Stimulated activated CD8-positive, alpha-beta memory T cell treated with anti-CD3 and anti-CD28 coated beads, Interleukin-7, amount 100 ng/mL, for 1 hour (primary cell): ENCODE measurements at places on chromosomes 6 and 20.

GRCh38 chr20:4814696-4815252, 93.1 kb downstream of the PRND start:
- peak; percentile 44 for DNase-seq

GRCh38 chr6:13425943-13426931, 61.2 kb downstream of the GFOD1 start:
- DNase-seq: no peak

DNA sequence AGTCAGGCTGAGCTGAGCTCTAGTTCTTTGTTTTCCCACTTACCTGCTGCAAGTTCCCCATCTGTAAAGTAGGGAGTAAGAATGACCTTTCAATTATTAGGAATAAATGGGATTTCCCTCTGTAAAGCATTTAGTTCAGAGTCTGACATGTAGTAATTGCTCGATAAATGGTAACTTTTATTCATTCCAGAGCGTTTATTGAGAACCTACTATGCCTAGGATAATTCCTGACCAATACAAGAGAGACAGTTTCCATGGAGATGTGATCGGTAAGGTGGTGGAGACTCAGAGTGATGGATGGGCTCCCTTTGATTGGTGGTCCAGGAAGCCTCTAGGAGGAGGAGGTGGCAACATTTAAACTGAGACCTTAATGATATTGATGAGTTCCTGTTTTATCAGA, 5.6 kb downstream of the PLEKHG1 start:
- DNase-seq: no peak

DNA sequence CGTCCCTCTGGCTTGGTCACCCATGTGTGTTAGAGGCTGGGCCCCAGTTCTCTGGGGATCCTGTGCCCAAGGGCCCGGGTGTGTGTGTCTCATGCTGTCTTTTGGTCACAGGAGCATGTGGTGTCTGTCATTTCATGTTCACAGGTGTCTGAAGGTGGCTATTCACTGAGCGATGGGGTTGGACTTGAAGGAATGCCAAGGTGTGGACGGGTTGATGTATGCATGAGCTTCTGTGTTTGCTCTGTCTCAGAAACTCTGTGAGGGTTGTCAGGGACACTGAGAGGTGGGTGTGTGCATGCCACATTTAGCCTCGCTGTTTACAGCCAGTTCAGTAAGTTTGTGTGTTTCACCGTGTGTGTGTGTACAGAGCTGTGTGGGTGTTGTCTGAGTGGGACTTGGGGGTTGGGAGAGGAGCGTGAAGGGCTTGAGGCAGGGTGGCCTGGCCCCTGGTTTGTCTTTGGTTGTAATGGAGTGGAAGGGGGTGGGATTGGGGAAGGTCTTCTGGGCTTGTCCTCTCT, 1.2 kb downstream of the DDR1 start:
- no peak for DNase-seq

DNA sequence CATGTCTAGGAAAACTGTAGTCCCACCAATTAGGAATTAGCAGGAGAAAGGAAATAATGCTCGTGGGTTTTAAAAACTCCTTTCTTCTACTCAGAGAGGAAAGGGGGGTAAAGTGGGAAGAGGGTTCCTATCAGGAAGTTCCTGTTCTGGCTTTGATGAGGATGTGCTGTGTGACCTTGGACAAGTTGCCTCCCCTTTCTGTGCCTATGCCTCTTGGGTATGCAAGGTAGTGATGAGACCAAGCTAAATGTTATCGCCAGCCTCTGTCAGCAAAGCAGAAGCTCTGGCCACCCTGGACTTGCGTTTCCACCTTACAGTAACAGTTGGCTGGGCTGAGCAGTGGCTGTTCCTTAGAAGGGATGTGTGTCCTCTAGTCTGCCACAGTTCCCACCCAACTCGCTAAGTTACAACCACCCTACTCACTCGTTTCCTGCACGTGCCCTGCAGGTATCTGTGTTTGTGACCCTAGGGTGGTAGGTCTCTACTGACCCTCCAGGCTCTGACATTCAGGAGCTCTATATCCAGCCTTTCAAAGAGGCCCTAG, 110.0 kb downstream of the PREX1 start:
- no peak for DNase-seq

GRCh38 chr6:42947950-42948349, 12.6 kb upstream of the GNMT start:
- DNase-seq: no peak

DNA sequence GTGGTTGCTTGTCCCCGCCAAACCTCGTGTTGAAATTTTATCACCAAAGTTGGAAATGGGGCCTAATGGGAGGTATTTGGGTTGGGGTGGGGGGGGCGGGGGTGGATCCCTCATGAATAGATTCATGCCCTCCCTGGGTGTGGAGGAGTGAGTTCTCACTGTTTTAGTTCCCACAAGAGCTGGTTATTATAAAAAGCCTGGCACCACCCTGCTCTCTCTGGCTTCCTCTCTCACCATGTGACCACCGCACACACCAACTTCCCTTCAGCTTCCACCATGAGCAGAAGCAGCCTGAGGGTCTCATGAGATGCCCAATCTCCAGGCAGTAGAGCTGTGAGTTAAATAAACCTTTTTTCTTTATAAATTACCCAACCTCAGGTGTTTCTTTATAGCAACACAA, 111.3 kb downstream of the PRDM1 start:
- DNase-seq: no peak

- DNase-seq: no peak
Measured at GRCh38 chr6:123638865-123639264, 2.1 kb upstream of the TRDN start.

DNA sequence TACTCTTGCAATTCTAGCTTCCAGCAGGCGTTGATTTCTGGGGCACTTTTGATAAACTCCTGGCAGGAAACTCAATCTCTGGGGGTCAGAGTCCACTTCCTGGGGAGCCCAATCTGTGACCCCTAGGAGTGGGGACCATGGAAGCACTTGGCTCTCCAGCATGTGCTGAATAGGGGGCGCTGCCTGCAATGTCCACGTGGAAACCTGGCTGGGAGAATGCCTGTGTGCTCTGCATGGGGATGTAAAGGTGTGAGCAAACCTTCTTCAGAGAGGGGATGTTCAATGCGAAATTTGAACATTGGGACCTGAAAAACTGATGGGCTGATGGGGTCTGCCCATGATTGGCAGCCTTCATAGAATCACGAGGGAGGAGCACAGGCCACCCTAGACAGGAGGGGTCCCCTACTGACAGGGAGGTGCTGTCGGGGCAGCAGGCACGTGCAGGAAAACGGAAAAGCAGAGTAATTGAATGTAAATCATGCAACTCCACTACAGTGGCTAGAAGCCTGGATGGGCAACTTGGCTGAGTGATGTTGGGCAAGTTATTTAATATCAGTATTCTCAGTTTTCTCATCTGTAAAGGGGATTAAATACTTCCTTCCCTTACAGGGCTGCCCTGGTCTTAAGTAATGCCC, 47.8 kb downstream of the CEP43 start:
- no peak for DNase-seq

DNA sequence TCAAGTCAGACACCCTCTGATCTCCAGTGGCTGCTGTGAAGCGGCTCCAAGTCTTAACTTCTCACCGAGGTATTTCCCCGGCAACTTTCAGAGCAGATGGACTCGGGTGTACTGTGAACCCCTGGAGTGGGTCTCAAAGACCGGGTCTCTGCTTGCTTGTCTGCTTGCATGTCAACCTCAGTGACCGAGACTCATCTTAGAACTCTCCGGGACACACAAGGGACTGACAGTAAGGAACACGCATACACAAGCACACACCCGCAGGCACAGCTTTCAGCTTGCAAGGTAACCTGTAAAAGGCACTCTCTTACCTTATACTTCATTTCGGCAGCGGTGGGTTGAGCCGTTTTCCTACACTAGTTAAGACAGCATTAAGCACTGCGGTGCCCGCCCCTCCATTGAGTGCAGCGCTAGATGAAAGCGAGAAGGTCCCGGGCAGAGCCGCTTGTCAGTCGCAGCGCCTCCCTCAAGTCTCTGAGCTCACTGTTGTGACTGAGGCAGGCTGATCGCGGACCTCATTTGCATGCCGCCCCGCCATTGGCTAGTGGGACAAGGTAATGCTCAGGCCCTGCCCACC, at the start of gene NEDD9:
NEDD9 (minus strand) TSS at position 476 of the 577 bp plus-strand sequence; CDS start at position 323, 153 bp downstream.
- peak; percentile 88 for DNase-seq

DNA sequence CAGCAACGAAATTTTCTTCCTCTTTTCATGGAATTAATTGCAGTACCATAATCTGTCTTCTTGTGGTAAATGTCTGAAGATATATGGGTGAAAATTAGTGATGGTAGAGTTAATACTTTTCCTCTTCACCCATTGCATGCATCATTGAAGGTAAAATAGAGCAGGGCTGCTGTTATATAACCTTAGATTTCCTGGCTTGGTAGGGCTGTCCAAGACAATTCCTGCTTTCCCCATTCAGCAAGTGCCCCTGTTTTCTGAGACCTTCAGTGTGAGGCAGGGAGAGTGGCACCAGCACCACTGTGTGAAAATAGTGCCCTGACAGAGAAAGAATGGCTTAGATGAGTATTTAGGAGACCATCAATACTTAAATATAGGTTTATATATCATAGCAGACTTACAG, 202.0 kb downstream of the ZFAND3 start:
- DNase-seq: no peak

DNA sequence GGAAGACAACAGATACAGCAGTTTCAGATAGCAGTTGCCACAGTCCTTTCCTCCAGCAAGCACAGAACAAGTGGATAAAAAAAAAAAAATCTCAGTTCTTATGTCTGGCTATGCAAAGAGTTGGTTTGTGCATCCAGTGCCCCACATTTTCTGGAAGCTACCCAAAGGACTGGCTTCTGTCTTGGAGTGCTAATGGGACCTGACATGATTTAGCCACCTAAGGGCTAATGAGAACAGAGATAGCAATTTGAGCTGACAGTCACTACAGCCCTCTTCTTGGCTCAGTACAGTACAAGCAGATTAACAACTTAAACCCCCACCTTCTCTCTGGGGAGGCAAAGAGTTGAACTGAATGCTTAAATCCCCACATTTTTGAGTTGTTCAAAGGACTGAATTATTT, 976.8 kb downstream of the TBC1D32 start:
- DNase-seq: no peak

DNA sequence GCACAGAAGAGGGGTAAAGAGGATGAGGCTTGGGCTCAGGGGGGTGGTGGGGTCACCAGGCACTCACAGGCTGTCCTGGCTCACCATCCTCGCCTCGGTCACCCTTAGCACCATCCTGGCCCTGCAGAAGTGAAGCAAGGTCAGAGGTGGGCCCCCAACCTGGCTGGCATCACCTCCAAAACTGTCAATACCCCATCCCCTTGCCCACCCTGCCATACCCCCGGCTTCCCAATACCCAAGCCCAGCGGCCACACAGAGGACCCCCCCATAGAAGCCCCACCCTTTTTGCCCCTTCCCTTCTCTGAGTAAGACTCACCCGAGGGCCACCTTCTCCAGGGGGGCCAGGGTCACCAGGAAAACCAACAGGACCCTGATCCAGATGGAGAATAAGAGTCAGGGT, 23.6 kb downstream of the COL11A2 start:
- no peak for DNase-seq

- DNase-seq: no peak
Measured at GRCh38 chr6:89267918-89268317, 47.2 kb downstream of the GABRR2 start.
